GM19239 (cell line): ENCODE measurements at places on chromosomes 4 and X.

GRCh38 chr4:36841583-36842326 is 402.8 kb upstream of the NWD2 start:
- DNase-seq = no peak

- no peak for DNase-seq
Measured at GRCh38 chr4:6456450-6456849, 16.0 kb downstream of the PPP2R2C start.

- DNase-seq = no peak
Measured at GRCh38 chrX:64395568-64395929, 297 bp upstream of the MTMR8 start.

DNA sequence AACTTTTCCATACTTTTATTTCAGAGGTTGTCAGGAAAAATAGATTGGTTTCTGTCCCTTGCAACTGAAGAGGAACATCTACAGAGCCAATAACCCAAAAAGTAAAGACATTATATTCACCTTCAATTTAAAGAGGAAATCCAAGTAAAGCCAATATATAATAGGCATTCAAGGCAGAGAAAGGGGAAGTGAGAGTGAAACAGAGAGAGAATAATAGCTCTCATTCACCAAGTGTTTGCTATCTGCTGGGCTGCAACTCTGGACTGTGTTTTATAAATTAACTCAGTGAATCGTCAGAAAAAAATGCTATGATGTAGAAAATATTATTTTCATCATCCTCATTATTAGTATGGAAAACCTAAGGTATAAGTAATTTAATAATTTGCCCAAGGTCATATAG is 448.5 kb downstream of the TRAM1L1 start:
- no peak for DNase-seq

- no peak for DNase-seq
Measured at GRCh38 chrX:44152852-44153251, 179.7 kb upstream of the NDP start.

GRCh38 chr4:41215155-41215554 is 813 bp upstream of the APBB2 start:
- DNase-seq = no peak

GRCh38 chr4:124085561-124086180 is 626.9 kb downstream of the ANKRD50 start:
- DNase-seq = no peak
